ENCODE measurements at places on chromosomes 3 and 15.

- H3K27me3 ChIP-seq: peaks cover 3% of the 10 kb centered on the region
- no peak overlapping the region for H3K4me3 ChIP-seq
- H3K27ac ChIP-seq: no peak overlapping the region
- no peaks in the 10 kb centered on the region for H3K36me3 ChIP-seq
- H3K4me1 ChIP-seq: no peaks in the 10 kb centered on the region
Measured at GRCh38 chr3:62036726-62037125, 336.6 kb downstream of the FEZF2 start.

DNA sequence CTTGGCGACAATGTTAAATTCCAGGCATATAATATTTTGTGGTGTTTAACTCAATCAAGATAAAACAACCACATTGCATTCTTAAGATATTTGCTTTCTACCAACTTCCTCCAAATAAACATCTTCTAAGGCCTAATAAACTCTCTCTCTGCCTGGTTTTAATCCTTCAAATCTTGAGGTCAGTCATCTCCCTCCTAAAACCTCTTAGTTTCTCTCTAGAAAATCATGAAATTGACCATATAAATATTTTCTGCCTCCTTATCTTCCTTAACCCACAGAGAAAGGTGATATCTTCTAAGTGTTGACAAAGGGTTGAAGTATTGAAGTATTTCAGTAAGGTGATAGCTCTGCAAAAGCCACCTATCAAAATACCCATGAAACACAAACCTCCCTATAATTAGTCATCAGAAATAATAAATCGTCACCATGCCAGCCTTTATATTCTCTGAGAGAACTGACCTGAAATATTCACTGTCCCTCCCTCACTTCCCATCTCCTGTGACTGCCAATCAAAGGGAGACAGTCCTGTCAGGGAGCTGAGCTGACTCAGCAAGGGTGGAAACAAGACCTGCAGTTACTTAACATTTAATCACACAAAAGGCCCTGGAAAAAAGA, 1261.1 kb downstream of the ROBO1 start:
- H3K4me1 ChIP-seq: no peaks in the 10 kb centered on the region
- DNase-seq: no peak
- peaks cover 2% of the 10 kb centered on the region for H3K27me3 ChIP-seq
- no peak overlapping the region for H3K27ac ChIP-seq
- H3K4me3 ChIP-seq: no peak overlapping the region

DNA sequence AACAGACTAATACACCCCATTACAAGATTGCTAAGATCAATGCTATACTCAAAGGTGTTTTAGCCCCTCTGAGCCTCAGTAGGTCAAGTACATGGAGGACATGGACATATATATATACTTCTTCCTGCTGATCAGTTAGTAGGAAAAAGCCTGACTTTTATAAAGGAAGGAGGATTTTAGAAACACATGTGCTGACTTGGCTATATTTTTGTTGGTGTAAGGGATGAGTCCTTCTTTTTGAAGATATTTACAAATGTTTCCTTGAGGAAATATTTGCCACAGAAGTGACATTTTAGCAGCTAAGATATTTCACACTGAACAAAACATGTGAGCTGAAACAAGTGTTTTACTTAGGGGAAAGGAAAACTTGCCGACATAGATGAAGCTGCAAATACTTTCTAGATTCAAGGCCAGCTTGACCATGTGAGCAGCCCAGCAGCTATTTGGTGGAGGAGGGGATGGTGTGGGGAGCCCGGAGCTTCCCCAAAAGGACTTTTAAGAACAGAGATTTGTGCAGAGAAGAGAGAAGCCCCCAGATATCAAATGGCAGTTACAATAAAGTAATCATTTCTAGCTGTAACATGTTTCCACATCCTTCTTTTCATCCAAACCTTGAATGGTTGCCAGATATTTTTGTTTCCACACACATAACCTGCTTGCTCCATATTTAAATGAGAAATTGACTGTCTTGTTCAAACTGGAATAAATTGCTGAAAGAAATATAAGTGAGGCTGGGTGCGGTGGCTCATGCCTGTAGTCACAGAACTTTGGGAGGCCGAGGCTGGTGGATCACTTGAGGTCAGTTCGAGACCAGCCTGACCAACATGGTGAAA, 111.7 kb upstream of the NR2F2 start:
- peaks cover 2% of the 10 kb centered on the region for H3K36me3 ChIP-seq
- no peaks in the 10 kb centered on the region for H3K4me1 ChIP-seq
- peaks cover 13% of the 10 kb centered on the region for H3K27me3 ChIP-seq

GRCh38 chr3:62574266-62574898, 201.0 kb upstream of the FEZF2 start:
- H3K27me3 ChIP-seq: peaks cover 2% of the 10 kb centered on the region
- no peak overlapping the region for H3K4me3 ChIP-seq
- DNase-seq: no peak
- no peak overlapping the region for H3K27ac ChIP-seq
- H3K4me1 ChIP-seq: no peaks in the 10 kb centered on the region
- H3K36me3 ChIP-seq: no peaks in the 10 kb centered on the region

GRCh38 chr15:36893276-36893675, 207.1 kb downstream of the MEIS2 start:
- H3K36me3 ChIP-seq: no peaks in the 10 kb centered on the region
- H3K27ac ChIP-seq: no peak overlapping the region
- H3K4me3 ChIP-seq: no peak overlapping the region
- DNase-seq: no peak
- no peaks in the 10 kb centered on the region for H3K4me1 ChIP-seq
- peaks cover 7% of the 10 kb centered on the region for H3K27me3 ChIP-seq

GRCh38 chr15:52258461-52258860, 37.1 kb downstream of the MYO5C start:
- no peaks in the 10 kb centered on the region for H3K27me3 ChIP-seq
- H3K4me1 ChIP-seq: peaks cover 27% of the 10 kb centered on the region
- H3K36me3 ChIP-seq: no peaks in the 10 kb centered on the region
- DNase-seq: no peak

DNA sequence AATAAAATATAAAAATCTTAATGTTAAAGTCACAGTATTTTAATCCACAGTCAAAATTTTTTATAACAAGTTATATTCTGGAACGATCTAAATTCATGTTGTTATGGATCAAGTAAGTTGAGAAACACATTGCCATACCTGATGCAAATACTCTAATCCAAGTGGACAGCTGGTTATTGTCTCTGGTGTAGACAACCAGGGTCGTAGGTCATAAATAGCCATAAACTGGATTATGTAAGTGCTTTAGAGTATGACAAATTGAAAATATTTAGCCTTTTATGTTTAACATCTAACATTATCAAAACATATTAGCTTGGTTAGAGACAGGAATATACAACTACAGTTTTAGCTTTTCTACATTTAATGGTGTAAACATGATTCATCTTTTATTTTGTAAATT, 53.0 kb downstream of the PLSCR2 start:
- H3K4me3 ChIP-seq: no peak overlapping the region
- no peak for DNase-seq
- no peaks in the 10 kb centered on the region for H3K27me3 ChIP-seq
- no peak overlapping the region for H3K27ac ChIP-seq
- H3K4me1 ChIP-seq: no peaks in the 10 kb centered on the region

DNA sequence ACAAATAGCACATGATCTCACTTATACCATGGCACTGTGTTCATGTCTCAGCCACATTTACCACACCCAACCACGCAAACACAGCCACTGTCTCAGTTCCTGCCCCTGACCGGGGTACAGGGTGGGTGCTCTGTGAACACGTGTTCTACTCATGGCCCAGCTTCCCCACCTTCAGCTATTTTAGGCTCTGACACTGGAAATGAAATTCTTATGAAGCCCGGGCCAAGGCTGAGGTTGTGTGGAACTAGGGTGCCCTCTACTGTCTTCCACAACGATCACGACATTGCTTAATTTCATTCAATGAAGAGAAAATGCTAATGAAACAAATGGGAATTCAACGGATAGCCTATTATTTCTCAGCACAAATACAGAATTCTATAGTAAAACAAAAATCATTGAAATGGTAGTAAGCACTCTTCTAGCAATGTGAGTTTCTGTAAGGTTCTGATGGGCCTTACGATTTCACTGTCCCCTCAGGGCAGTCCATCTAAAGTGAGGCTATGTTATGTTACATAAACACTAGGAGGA, 2.1 kb upstream of the GABRA5 start:
- no peaks in the 10 kb centered on the region for H3K36me3 ChIP-seq
- no peaks in the 10 kb centered on the region for H3K4me1 ChIP-seq
- H3K4me3 ChIP-seq: no peak overlapping the region
- H3K27me3 ChIP-seq: peaks cover 11% of the 10 kb centered on the region

DNA sequence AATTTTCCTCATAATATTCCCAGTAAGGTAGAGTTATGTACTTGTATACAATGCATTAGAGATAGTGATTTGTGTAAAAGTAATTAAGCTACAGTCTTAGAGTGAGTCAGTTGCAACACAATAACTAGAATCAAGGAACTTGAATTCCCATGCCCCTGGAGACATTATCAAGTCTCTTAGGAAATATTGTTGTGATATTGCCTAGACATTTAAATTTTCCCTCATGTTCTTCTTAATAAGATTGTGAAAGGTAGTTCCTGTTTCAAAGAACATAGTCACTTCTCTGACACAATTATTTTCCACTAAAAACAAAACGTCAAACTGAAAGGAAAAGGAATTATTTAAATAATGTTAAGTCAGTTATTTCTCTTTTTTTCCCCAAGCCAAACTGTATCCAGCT, 13.0 kb upstream of the ATP1B3 start:
- no peaks in the 10 kb centered on the region for H3K36me3 ChIP-seq
- no peak overlapping the region for H3K27ac ChIP-seq
- H3K4me3 ChIP-seq: no peak overlapping the region
- DNase-seq: no peak

DNA sequence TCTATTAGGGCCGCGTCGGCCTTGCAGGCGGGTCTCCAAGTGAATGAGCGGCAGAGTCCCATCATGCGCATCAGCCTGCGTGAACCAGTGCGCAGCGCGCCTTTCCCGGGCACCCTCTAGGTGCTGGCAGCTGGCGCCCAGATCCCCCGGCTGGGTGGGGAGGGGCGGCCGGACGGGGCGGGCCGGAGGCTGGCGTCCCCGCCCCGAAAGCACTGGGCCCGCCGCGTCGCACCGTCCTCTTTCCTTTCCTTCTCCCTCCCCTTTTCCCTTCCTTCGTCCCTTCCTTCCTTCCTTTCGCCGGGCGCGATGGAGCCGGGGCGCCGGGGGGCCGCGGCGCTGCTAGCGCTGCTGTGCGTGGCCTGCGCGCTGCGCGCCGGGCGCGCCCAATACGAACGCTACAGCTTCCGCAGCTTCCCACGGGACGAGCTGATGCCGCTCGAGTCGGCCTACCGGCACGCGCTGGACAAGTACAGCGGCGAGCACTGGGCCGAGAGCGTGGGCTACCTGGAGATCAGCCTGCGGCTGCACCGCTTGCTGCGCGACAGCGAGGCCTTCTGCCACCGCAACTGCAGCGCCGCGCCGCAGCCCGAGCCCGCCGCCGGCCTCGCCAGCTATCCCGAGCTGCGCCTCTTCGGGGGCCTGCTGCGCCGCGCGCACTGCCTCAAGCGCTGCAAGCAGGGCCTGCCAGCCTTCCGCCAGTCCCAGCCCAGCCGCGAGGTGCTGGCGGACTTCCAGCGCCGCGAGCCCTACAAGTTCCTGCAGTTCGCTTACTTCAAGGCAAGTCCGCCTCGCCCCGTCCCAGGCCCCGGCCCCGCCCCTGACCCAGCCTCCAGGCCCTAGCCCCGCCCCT, at the start of gene CRTAP:
Gene CRTAP, plus strand, starts transcription at position 243 of the 850 bp plus-strand sequence. Its CDS starts 64 bp downstream, at position 307.
- H3K4me1 ChIP-seq: peaks cover 24% of the 10 kb centered on the region
- H3K4me3 ChIP-seq: peak within 1 kb of the TSS; percentile 87
- H3K27me3 ChIP-seq: peaks cover 2% of the 10 kb centered on the region
- peak; percentile 83 for DNase-seq
- H3K27ac ChIP-seq: no peak within 1 kb of the TSS
- H3K36me3 ChIP-seq: no peaks in the 10 kb centered on the region
